IMR-90 (cell line): ENCODE measurements at places on chromosomes 7 and 10. TPM values are rescaled to one million over a fixed set of nuclear protein-coding genes. Genes with fewer than 3 reads are reported as not detected.

- H3K27ac ChIP-seq = no peak overlapping the region
- H3K36me3 ChIP-seq = peaks cover 3% of the 10 kb centered on the region
- DNase-seq = peak; percentile 71
- no peak overlapping the region for H3K4me3 ChIP-seq
- peaks cover 2% of the 10 kb centered on the region; the same call in 1 of the 2 replicates for H3K4me1 ChIP-seq
- H3K27me3 ChIP-seq = no peaks in the 10 kb centered on the region
Measured at GRCh38 chr10:29712108-29712507, 77.3 kb upstream of the SVIL start.

DNA sequence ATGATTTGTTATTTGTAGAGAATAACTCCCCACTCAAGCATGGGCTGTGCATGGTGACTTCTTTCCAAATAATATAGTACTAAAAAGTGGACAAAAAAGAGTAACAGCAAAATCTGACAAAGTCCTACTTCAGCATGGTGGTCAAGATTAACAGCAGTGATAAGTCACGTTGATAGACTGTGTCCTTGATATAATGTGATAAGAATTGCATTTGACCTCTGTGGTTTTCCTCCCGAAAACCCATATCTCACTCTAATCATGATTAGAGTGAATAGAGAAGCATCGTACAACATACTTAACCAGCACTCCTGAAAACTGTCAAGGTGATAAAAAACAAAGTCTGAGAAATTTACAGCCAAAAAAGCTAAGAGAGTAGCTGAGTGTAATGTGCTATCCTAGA is 42.4 kb downstream of the REEP3 start:
- H3K27ac ChIP-seq = no peak overlapping the region
- no peaks in the 10 kb centered on the region for H3K36me3 ChIP-seq
- no peak overlapping the region for H3K4me3 ChIP-seq
- H3K4me1 ChIP-seq = 0 out of 2 replicates have a peak, but pooled peaks cover 1% of the 10 kb centered on the region

- peaks cover 10% of the 10 kb centered on the region; the same call in 1 of the 2 replicates for H3K27me3 ChIP-seq
- DNase-seq = no peak
- no peaks in the 10 kb centered on the region for H3K4me1 ChIP-seq
- no peak overlapping the region for H3K27ac ChIP-seq
- H3K4me3 ChIP-seq = no peak overlapping the region
Measured at GRCh38 chr7:29483219-29484104, 80.2 kb upstream of the PRR15 start.

GRCh38 chr7:1117321-1117928 is 29.5 kb downstream of the GPER1 start:
- DNase-seq = no peak
- H3K36me3 ChIP-seq = no peaks in the 10 kb centered on the region
- no peak overlapping the region for H3K27ac ChIP-seq

DNA sequence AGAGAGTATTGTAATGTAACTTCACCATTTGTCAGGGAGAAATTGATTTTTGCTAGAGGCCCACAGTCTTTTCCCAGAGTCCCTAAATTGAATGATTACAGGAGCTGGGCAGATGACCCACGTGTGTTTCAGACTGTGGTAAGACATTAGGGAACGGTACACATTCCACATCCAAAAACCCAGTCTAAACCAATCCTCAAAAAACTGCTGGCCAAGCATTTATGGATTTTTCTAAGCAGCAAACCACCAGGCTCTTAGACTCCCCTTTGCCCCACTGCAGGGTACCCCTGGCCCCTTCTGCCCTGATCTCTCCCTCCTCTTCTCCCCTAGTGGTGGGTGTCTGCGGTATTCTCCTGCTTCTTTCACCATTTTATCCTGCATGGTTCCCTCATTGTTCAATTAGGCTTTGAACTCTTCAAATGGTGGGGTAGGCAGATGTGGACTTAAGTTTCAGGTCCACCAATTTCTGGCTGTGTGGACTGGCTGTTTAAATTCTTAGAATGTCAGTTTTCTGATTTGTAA is 135.5 kb upstream of the SORCS3 start:
- peaks cover 6% of the 10 kb centered on the region for H3K27me3 ChIP-seq
- DNase-seq = no peak
- H3K4me1 ChIP-seq = no peaks in the 10 kb centered on the region
- no peak overlapping the region for H3K4me3 ChIP-seq

DNA sequence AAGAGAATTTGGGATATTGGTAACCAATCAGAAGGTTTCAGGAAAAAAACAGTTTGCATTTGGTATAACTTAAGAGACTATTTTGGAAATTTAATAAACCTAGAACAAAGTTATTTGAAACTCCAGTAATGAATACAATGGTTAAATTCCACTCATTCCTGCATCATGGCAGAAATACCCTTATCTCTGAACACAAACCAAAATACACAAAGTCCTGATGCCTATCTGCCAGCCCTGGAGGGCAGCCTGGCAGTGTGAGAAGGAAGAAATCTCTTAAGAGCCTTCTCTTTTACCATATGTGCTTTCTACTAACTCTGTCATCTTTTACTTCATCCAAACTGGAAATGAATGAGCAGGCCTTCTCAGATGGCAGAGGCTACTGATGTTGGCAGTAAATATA is 147.1 kb upstream of the LYZL1 start:
- H3K4me1 ChIP-seq = peaks cover 10% of the 10 kb centered on the region
- no peaks in the 10 kb centered on the region for H3K27me3 ChIP-seq
- H3K27ac ChIP-seq = peak overlapping the region; percentile 39; the same call in 1 of the 2 replicates
- no peaks in the 10 kb centered on the region for H3K36me3 ChIP-seq

GRCh38 chr10:112701211-112701877 is 248.7 kb upstream of the TCF7L2 start:
- H3K27ac ChIP-seq = no peak overlapping the region
- H3K27me3 ChIP-seq = no peaks in the 10 kb centered on the region
- H3K4me1 ChIP-seq = no peaks in the 10 kb centered on the region
- no peaks in the 10 kb centered on the region for H3K36me3 ChIP-seq

- H3K4me1 ChIP-seq = no peaks in the 10 kb centered on the region
- no peaks in the 10 kb centered on the region for H3K36me3 ChIP-seq
- no peak overlapping the region for H3K4me3 ChIP-seq
- peaks cover 40% of the 10 kb centered on the region for H3K27me3 ChIP-seq
Measured at GRCh38 chr7:128381161-128381821, 19.8 kb upstream of the PRRT4 start.

DNA sequence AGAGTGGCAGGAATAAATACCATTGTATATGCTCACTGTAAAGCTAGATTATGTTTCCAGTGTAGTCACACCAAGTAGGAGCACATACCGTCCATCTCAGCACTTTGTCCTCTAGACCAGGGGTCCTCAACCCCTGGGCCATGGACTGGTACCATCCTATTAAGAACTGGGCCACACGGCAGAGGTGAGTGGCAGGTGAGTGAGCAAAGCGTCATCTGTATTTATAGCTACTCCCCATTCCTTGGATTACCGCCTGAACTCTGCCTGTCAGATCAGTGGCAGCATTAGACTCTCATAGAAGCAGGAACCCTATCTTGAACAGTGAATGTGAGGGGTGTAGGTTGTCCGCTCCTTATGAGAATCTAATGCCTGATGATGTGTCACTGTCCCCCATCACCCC is 735.3 kb downstream of the MAGI2 start:
- no peaks in the 10 kb centered on the region for H3K4me1 ChIP-seq
- DNase-seq = no peak
- H3K36me3 ChIP-seq = no peaks in the 10 kb centered on the region
- H3K27me3 ChIP-seq = no peaks in the 10 kb centered on the region
- no peak overlapping the region for H3K4me3 ChIP-seq

DNA sequence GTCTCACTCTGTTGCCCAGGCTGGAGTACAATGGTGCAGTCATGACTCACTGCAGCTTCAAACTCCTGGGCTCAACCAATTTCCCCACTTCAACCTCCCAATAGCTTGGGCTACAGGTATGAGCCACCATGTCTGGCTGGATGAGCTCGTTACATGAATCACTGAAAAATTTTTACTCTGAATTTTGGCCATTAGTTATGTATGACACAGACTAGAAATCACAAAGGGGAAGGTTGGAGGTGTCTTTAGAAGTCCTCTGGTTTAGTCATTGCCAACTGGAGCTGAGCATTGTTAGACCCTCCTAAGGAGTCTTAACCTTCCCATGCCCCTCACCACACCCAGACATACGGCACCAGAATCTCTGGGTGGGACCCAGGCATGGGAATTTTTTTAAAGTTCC is 34.7 kb downstream of the SVIL start:
- H3K36me3 ChIP-seq = no peaks in the 10 kb centered on the region
- H3K4me1 ChIP-seq = peaks cover 12% of the 10 kb centered on the region
- no peak overlapping the region for H3K4me3 ChIP-seq
- no peak overlapping the region for H3K27ac ChIP-seq
- peak; percentile 30 for DNase-seq

GRCh38 chr7:80319461-80319860 is 184.8 kb downstream of the GNAI1 start:
- H3K4me1 ChIP-seq = no peaks in the 10 kb centered on the region
- H3K36me3 ChIP-seq = no peaks in the 10 kb centered on the region
- no peak overlapping the region for H3K4me3 ChIP-seq
- DNase-seq = no peak
- H3K27me3 ChIP-seq = no peaks in the 10 kb centered on the region

- no peak overlapping the region for H3K4me3 ChIP-seq
- no peak for DNase-seq
- no peak overlapping the region for H3K27ac ChIP-seq
- H3K36me3 ChIP-seq = no peaks in the 10 kb centered on the region
- no peaks in the 10 kb centered on the region for H3K4me1 ChIP-seq
Measured at GRCh38 chr7:141397236-141398163, 153.7 kb upstream of the AGK start.

GRCh38 chr7:22093001-22093400 is 147.3 kb upstream of the CDCA7L start:
- no peak for DNase-seq
- no peak overlapping the region for H3K27ac ChIP-seq
- H3K4me3 ChIP-seq = no peak overlapping the region
- peaks cover under 1% of the 10 kb centered on the region; the same call in 1 of the 2 replicates for H3K27me3 ChIP-seq

- H3K36me3 ChIP-seq = no peaks in the 10 kb centered on the region
- no peak for DNase-seq
- H3K27me3 ChIP-seq = no peaks in the 10 kb centered on the region; the same call in 1 of the 2 replicates
- H3K4me3 ChIP-seq = no peak overlapping the region
Measured at GRCh38 chr10:6595499-6595898, 15.4 kb upstream of the PRKCQ start.

DNA sequence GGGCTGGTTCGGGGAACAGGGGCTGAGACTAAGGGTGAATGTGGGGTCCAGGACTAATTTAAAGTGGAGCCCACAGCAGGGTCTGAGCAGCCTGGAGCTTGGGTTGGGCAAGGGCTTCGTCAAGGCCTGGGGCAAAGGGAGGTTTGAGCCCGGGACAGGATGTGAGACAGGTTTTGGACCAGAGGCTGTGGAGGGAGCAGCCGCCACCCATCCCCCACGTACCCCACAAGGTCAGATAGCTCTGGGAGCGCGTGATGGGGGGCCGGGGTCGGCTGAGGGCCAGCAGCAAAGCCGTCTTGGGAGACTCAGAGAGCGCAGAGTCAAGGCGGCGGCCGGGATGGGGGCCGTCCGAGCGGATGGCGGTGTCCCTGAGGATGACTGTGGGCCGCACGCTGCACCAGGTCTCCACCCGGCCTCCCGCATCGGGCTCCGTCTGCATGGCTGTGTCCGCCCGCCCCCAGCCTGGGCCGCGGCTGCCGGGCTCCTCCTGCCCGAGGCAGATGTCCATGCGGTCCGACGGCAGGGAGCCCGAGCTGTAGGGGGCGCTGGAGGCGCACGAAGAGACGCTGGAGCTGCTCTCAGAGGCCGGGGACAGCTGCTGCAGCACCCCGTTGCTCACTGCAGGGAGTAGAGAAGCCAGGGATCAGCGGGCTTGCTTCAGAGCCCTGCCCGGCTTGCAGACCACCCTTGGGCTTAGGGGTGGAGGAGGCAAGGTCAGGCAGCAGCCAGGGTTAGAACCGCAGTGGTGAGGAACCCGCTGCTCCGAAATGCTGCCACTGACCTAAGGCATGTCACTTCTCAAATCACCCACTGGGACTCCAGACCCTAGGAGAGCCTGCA is 12.1 kb downstream of the PDZD7 start:
- DNase-seq = peak; percentile 77
- no peak overlapping the region for H3K4me3 ChIP-seq
- H3K36me3 ChIP-seq = no peaks in the 10 kb centered on the region
- H3K27ac ChIP-seq = no peak overlapping the region
- peaks cover 10% of the 10 kb centered on the region for H3K4me1 ChIP-seq
- H3K27me3 ChIP-seq = peaks cover 1% of the 10 kb centered on the region; the same call in 1 of the 2 replicates

DNA sequence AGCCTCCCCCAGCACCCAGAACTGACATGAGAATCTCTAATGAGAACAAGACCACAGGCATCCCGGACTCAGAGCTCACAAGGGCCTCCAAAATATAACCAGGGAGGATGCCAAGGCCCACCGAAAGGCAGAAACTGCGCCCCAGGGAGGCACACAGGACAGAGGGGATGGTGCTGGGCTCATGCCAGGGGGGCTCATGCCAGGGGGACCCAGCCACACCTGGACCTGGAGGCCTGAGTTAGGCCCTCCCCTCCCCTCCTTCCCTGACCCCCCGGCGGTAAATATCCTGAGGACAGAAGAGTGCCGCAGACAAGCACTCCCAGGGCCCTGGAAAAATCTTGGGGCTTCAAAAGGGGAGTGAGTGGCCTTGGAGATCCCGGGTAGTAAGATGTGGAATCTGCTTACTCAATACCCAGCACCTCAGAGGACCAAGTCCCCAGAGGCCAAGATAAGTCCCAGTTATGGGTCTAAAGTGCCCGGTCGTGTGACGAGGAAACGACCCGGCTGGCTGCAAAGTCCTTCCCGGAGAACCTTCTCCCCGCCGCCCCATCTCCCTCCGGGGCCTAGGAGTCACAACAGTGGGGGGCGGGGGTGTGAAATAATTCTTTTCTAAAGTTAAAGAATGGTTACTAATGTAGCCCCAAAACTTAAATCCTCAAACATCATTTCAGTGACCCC is 11.9 kb downstream of the PDGFA start:
- H3K4me1 ChIP-seq = no peaks in the 10 kb centered on the region
- no peak for DNase-seq
- no peak overlapping the region for H3K27ac ChIP-seq
- H3K4me3 ChIP-seq = no peak overlapping the region

GRCh38 chr10:111156754-111157153 is 79.9 kb downstream of the ADRA2A start:
- H3K36me3 ChIP-seq = no peaks in the 10 kb centered on the region
- no peak for DNase-seq
- H3K4me3 ChIP-seq = no peak overlapping the region

GRCh38 chr10:33303988-33304387 is 30.5 kb downstream of the NRP1 start:
- no peak overlapping the region for H3K27ac ChIP-seq
- no peaks in the 10 kb centered on the region for H3K27me3 ChIP-seq
- peaks cover 18% of the 10 kb centered on the region for H3K4me1 ChIP-seq
- H3K4me3 ChIP-seq = no peak overlapping the region

GRCh38 chr10:86102031-86102430 is 264.6 kb downstream of the GRID1 start:
- no peak for DNase-seq
- H3K27me3 ChIP-seq = no peaks in the 10 kb centered on the region
- H3K4me1 ChIP-seq = no peaks in the 10 kb centered on the region
- H3K4me3 ChIP-seq = no peak overlapping the region
- H3K27ac ChIP-seq = no peak overlapping the region

The GIMAP2 gene
- total RNA-seq = under 0.01 TPM in 1 of 2 replicates, not detected in the other

The KCP gene
- not detected in 2 replicates for total RNA-seq

The MASTL gene
- total RNA-seq = 13.4 and 18.1 TPM in 2 replicates
